COR-L47 (cell line): ENCODE measurements at places on chromosomes 1 and 21.

GRCh38 chr1:186304982-186305949, 69.8 kb downstream of the TPR start:
- peak; percentile 3 for DNase-seq

- DNase-seq: no peak
Observed at GRCh38 chr1:12052008-12052573, 11.0 kb upstream of the TNFRSF8 start.

- DNase-seq: no peak
Observed at GRCh38 chr1:9084906-9085305, 15.5 kb upstream of the SLC2A5 start.

DNA sequence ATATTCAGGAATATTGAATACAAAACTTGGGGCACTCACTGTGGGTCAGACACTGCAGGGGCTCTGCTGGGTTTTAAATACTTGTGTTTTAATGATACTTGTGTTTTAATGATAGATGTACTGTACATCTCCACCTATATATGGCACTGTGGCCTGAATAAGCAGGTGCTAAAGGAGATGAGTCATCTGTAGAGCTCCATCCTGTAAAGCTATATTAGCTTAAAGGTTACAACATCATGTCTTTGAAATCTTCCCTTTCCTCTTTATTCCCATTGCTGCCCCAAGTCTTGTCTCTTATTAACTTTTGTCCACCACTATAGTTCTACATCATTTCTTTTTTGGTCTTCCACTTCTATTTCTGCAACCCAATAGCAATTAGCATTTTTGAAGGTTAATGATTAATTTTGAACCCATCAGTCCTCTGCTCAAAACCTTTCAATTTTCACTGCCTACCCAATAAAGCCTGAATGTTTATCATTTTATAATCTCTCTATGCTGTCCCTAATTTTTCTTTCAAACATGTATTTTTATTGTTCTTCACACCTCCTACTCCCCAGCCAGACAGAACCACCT, 113.3 kb upstream of the PTGFR start:
- no peak for DNase-seq

DNA sequence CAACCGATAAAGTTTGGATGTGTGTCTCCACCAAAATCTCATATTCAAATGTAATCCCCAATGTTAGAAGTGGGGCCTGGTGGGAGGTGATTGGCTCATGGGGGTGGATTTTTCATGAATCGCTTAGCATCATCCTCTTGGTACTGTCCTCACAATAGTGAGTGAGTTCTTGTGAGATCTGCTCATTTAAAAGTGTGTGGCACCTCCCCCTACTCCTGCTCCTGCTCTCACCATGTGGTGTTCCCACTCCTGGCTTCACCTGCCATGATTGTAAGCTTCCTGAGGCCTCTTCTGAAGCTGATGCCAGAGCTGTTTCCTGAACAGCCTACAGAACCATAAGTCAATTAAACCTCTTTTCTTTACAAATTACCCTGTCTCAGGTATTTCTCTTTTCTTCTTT, 28.2 kb upstream of the PRDX6 start:
- DNase-seq: no peak

GRCh38 chr1:156625436-156626078, 6.3 kb downstream of the HAPLN2 start:
- peak; percentile 30 for DNase-seq

- no peak for DNase-seq
Observed at GRCh38 chr1:165843304-165843703, 15.9 kb downstream of the UCK2 start.

GRCh38 chr1:31509124-31510072, 66.9 kb upstream of the TINAGL1 start:
- DNase-seq: no peak

GRCh38 chr1:11037740-11038182, 9.3 kb downstream of the MASP2 start:
- DNase-seq: peak; percentile 74

GRCh38 chr1:229570891-229571516, 12.5 kb upstream of the ABCB10 start:
- no peak for DNase-seq

DNA sequence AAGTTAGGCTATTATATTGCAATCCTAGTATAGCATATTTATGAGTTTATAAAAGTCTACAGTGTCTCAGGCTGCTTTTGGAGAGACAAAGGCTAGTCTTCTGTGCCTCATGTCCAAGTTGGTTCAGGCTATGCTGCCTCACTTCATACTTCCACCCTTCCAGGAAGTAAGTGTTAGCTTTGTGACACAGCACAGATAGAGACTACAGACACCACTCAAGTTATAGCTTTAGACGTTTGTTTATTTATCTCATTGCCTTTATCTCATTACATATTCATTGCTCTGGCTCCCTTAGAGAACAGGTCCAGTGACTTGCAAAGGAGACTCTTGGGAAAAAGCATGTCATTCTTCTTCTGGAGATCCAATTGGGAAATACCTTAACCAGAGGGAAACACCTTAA, 22.6 kb upstream of the GBP4 start:
- DNase-seq: no peak

GRCh38 chr1:205980237-205980870, 22.8 kb downstream of the RAB7B start:
- DNase-seq: no peak

DNA sequence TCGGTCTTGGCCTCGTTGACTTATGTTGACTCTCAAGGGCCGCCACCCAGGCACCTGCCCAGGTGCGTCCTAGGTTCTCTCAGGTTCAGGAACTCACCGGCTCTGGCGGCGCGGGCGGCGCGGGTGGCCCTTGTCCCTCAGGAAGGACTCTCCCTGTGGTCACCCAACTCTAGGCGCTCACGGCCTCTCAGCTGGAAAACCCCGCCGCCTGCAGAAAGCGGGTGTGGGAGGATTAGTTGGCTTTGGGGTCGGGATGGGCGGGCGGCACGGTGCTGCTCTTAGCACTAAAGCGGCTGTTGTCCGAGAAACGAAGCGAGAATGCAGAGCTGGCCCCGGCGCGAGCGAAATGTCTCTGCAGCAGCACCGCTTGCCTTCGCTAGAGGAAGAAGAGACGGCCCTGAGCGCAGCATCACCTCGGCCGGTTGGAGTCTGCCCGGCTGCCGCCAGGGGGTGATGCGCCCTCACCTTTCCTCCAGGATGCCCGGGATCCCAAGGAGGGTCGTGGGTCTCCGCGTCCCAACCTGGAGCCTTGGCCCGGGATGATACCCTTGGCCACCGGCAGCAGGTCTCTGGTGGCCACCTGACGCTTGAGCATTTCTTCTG, 8.1 kb upstream of the TADA1 start:
- DNase-seq: no peak

GRCh38 chr21:28151758-28152157, 840.9 kb downstream of the LTN1 start:
- DNase-seq: no peak

DNA sequence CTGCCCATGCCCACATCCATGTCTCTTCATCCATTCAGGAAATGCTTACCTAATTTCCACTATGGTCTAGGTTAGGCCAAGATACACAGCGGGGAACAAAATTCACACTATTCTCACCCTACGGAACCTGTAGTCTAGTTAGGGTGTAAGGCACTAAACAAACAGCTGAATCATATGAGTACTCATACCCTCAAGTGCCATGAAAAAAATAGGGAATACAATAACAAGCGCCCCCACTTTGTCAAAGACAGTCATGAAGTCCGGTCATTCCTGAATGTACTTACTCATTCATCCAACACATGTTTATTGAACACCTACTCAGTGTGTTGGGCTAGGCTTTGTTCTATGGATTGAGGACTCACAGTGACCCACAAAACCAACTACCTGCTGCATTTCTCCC, 6.2 kb upstream of the FYB2 start:
- no peak for DNase-seq

- no peak for DNase-seq
Observed at GRCh38 chr1:183783767-183784637, 20.9 kb upstream of the RGL1 start.

DNA sequence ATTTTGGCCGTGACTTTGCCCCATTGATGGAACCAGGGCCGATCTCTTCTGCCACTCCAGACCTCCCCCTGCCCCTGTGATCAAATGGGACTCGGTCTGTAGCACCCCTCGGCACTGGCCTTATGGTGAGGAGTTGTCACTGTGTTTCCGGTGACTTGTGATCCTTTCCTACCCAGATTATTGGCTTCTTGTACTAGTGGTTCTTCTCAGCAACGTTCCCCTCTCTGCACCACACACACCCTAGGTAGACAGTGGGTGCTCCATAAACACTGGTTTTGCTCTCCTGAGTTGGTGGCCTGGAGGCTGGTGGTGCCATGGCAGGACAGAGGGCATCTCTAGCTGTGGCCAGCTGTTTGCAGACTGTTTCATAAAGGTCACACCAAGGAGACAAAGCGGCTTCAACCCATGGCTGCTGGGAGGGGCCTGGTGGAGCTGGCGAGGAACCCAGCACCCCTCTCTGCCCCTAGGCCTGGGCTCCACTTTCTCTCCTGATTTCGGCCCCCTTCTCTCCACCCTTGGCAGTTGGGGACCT, 50.7 kb downstream of the DHRS3 start:
- no peak for DNase-seq

DNA sequence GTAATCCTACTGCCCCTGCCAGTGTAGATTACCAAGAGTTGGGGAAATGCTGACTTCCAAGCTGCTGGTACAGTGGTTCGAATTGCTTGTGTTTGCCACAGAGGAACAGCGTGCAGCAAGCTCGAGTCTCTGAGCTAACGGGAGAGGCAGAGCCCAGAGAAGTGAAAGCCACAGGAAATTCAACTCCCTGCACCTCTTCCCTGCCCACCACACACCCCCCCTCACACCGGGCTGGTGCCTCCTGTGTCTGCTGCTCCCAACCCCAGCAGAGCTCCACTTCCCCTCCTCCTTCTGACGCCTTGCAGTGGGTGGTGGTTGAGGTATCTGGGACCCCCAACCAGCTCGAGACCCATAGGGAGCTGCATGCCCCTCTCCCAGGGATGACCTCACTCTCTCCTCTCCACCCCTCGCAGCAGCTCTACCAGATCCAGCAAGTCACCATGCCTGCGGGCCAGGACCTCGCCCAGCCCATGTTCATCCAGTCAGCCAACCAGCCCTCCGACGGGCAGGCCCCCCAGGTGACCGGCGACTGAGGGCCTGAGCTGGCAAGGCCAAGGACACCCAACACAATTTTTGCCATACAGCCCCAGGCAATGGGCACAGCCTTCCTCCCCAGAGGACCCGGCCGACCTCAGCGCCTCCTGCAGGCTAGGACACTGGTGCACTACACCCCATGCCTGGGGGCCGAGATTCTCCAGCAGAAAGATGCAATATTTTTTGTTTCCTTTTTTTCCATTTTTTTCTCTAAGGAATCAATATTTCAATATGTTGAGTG, 13.1 kb upstream of the KCNQ4 start:
- DNase-seq: no peak

DNA sequence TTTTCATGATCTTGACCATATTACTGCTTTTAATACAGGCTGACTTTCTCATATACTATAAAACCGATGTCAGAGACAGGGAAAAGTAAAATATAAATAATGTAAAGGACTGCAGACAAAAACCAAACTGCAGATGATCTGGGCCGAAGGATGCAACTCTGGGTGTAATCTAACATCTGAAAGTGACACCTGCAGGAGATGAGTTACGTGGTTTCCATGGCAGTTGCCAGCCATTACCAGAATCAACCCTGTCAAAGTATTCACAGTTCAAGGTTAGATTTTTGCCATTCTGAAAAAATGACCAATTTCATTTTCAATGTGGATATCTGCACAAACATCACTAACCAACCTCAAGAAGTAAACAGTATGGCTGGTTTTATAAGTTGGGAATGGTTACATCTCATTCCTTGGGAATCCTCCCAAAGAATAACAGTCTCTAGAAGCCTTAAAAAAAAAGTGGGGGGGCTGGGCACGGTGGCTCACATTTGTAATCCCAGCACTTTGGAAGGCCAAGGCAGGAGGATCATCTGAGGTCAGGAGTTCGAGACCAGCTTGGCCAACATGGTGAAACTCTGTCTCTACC, 27.7 kb downstream of the DNAJC11 start:
- DNase-seq: no peak

DNA sequence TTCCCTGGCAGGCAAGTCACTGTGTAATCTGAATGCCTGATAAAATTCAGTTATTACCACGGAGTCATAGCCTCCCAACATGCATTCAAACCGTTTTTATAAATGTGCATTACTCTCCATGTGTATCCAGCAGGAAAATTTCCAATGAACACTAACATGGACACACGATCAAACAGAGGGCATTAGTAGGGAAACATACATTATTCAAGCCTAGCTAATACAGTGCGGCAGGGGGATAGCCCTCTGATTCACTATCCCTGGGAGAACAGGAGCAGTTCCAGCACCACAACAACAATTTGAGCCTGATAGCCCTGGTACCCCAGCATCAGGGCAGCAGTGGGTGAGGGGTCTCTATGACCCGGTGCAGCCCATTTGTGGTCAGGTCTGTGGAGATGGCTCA, 35.8 kb upstream of the HMGB4 start:
- DNase-seq: no peak

DNA sequence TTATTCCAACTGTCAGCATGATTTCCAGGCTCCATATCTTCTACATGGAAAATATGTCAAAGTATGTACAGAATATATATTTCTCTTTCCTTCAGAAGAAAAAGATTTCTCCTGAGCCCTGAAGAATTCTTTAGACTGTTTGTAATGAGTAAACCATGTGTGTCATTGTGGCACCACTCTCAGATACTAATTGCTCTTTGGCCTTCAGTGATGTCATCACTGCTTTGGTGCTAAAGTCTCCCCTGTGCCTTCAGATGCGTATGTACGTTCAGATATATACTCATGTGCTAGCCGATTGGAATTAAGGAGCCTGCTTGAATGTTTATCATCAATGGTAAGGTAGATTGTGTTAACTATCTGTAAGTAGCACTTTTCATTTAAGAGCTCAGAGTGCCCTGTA, 20.6 kb upstream of the NBL1 start:
- DNase-seq: no peak

GRCh38 chr1:158809862-158810261, 21.3 kb upstream of the MNDA start:
- no peak for DNase-seq

- DNase-seq: no peak
Observed at GRCh38 chr1:245990315-245991022, 516.6 kb downstream of the SMYD3 start.

DNA sequence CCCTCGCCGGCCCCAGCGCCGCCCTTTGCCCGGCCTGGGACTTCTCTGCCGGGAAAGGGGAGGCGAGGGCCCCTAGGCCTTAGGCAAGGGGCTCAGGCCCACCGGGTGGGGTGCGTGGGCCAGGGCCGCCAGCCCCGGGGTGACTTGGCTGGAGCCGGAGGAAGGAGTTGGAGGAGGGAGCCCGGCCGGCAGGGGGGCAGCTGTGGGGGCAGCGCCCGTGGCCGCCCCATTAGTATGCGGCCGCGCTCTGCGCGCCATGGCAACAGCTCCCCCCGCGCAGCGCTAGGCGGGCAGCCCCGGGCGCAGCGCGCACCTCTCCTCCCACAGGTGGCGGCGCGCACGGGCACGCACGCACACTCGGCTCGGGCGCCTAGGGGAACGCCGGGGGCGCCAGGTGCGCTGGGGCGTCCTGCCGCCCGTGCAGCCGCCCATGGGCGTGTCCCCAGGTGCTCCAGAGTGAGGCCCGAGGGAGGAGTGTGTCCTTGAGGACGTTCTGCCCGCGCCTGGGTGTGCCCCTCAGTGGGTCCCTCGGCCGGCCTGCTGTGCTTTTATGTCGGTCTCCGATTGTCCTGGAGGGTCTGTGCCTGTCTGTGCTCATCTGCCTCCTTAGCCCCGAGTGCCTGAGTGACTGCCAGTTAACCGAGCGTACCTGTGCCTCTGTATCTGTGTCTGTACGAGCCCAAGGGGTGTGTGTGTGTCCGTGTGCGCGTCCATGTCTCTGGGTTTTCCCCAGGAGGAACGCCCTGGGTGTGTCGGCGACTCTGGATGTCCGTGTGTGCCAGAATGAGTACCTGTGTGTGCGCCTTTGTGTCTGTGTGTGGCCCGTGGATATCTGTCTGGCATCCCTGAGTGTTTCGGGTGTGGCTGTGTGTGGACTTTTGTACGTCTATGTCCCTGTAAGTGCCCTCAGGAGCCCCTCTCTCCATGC, 38.2 kb upstream of the WASF2 start:
- DNase-seq: peak; percentile 97
